Mesothelial cell of epicardium (in vitro differentiated cells): ENCODE measurements at places on chromosomes 7 and 10.

- DNase-seq = no peak
Measured at GRCh38 chr7:27945058-27945795, 205.3 kb downstream of the TAX1BP1 start.

GRCh38 chr7:97166308-97166707, 48.8 kb downstream of the SDHAF3 start:
- no peak for DNase-seq

DNA sequence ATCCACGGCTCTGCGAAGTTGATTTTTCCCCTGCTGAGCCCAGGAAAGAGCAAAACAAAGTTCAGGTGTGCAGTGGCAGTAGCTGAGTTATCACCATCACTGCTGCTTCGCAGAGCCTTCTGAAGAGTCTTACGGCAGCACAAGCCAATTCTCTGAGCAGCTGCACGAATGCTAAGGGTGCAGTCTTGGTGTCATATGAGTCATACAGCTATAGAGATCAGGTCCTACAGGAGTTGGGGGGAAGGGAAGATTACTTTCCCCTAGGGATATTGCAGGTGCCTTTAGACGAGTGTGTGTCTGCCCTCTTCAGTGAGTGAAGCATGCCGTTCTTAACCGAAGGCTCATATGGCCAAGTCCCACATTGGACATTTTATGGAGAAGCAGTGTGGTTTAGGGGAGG, 227.8 kb downstream of the CELF2 start:
- DNase-seq = no peak

DNA sequence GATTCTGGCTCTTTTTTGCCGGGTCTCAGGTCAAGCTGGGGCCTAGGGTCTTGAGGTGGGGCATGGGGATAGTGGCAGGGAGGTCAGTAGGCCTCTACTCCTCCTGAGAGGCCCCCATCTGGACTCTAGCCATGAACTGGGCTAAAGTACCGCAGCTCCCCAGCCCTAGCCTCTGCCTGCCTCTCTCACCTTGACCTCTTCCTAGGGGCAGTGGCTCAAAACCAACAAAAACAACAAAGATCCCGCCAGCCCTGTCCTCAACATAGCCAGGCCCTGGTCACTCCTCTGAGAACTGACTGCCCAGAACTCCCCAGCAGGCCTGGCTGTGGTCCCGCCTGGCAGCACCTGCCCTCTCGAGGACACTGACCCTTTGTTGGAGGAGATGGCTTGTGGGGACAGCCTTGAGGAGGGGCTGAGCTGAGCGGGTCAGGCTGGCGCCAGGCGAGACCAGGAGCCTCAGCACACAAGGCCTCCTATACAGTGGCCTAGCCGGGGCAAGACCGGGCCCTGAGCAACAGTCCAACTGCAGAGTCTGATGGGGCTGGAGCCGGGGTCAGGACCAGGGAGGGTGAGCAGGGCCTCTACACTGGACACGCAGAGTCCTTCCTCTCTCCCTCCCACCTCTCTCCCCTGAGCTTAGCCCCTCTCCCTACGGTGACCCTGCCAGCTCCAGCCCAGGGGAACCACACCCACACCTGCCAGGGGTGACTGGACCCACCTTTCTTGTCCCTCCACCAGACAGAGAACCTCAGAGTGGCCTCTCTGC, 11.6 kb upstream of the PPIF start:
- DNase-seq = no peak

GRCh38 chr10:71014021-71014805, 125.8 kb upstream of the PCBD1 start:
- no peak for DNase-seq

- no peak for DNase-seq
Measured at GRCh38 chr7:31003721-31004120, 40.0 kb downstream of the GHRHR start.

GRCh38 chr7:140489026-140489359, 9.7 kb upstream of the MKRN1 start:
- DNase-seq = no peak

GRCh38 chr7:26100406-26101339, 51.3 kb upstream of the NFE2L3 start:
- DNase-seq = no peak

DNA sequence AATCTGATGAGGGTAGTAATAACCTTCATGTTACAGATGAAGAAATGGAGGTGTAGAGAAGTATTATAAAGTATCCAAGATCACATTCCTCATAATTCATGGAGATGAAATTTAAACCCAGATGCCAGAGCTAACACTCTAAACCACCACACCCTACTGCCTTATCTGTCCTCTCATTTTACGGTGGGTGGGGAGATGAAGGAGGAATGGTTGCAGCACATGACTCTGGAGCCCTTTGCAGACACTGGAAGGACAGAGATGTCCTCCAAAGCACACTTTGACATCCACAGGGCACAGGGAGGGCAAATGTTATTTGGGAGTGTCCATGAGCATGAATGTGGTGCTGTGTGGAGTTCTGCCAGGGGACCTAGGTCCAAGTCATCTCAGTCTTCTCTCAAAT, 1.1 kb downstream of the PLEKHS1 start:
- no peak for DNase-seq

DNA sequence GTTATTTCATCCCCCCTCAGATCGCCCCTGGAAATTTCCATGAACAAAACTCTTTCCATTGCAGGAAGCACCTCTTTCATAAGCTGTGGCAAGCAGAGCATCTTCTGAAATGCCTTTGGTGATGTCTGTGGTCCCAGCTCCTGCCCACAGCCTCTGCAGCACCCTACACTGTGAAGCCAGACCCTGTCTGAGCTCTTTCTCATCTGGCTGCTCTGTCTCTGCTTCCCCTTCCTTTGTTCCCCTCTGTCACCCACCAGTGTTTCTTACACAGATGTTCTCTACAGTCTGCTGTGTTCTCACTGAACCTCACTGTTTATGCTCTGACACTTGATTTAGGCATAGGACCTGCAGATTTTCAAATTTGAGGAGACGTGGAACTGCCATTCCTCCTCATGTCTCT, 1.9 kb upstream of the TAS2R39 start:
- no peak for DNase-seq

DNA sequence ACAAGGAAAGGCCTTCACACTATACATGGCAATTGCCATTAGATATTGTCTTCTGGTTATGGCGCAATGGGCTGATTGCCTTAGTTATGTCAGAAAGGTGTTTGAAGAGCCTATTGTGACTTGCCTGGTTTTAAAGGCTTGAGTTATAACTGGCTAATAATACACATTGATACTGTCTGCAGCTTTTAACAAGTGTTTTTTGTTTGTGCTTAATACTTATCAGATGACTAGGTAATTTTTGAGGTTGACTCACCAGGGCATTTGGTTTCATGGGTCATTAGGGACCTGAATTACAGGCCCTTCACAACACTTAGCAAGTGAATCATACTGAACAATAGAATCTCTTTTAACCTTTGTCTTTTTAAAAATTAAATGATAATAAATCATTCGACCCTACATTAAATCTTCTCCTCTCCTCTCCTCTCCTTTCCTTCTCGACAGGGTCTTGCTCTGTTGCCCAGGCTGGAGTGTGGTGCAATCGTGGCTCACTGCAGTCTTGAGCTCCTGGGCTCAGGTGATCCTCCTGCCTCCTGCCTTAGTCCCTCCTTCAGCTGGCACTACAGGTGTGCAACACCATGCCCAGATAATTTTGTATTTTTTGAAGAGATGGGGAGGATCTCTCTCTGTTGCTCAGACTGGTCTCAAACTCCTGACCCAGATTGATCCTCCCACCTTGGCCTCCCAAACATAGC, 196.3 kb downstream of the JCAD start:
- no peak for DNase-seq

DNA sequence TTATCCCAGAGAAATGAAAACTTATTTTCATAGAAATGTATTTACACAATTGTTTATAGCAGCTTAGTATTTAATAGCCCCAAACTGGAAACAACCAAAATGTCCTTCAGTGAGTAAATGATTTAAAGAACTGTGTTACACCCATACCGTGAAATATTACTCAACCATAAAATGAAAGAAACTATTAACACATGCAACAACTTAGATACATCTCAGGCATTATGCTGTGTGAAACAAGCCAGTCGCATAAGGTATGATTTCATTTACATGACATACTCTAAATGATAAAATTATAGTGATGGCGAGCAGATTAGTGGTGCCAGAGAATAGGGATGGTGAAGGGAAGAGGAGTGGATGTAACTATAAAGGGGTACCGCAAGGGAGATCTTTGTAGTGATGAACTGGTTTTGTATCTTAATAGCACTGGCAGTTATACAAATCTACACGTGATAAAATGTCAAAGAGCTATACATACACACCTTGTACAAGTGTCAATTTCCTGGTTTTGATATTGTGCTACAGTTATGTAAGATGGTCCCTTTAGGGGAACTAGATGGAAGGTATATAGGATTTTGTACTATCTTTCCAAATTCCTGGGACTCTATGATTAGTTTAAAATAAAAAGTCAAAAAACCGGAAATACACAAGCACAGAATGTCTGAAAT, 40.5 kb downstream of the MACC1 start:
- DNase-seq = no peak

- DNase-seq = no peak
Measured at GRCh38 chr7:49812534-49812933, 39.1 kb downstream of the VWC2 start.

GRCh38 chr10:121764233-121764942, 163.4 kb downstream of the ATE1 start:
- DNase-seq = no peak

GRCh38 chr10:104255311-104255981, 754 bp downstream of the GSTO1 start:
- no peak for DNase-seq
